ENCODE measurements at places on chromosomes 2 and 18.

GRCh38 chr2:237702441-237703391, 75.3 kb downstream of the LRRFIP1 start:
- DNase-seq = no peak

- DNase-seq = no peak
Observed at GRCh38 chr18:28091197-28091596, 85.7 kb downstream of the CDH2 start.

DNA sequence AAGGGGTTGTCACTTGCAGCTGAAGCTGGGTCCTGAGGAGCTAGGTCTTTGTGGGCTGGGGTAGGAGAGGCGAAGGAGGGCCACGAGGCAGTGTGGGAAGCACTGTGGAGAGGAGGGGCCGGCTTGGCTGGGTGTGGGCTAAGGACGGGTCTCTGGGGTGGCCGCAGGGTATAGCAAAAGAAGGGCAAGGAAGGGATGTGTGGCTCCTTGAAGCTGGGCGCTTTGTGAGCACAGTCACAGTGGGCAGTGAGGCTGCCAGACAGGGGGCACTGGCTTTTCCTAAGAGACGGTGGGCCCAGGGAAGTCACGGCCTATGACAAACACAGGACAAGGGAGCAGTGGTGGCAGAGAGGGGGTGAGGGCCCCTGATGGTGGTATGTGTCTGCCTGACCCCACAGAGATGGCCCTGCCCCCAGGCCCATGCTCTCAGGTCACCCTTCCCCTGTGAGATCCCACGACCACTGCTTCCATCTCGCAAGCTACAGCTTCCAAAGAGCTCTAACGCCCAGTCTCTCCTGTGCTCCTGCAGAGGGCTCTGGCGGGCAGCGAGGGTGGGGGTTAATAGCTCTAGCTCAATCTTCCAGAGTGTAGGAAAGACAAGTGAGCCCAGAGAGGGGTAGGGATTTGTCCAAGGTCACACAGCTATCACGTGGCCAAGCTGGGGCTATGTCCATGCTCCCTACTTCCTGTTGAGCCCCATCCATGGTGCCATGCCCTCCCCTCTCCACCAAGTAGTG, 32.4 kb downstream of the KCNK3 start:
- no peak for DNase-seq

DNA sequence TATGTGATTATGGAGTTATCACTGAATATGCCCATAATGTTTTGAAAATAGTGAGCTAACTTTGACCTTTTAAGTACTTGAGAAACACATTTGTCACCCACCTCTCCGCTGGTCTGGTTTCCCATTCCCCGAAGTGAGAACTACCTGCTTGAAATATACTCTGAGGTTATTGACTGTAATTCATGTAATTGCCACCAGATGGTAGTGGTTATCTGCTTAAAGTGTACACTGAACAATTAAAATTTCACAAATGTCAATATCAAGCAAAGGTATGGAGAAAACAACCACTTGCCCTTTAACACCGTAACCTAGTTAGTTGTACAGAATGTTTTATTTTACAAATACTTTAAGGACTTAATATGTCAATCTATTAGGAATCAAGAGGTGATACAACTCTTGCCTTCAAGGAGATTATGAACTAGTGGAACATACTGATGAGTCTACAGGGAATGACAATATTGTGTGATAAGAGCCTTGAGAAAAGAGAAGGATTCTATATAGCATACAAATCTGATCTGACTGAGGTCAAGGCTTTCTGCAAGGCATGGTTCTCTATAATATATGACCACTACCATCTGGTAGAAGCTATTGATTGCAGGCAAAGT, 316.8 kb upstream of the KCNH7 start:
- no peak for DNase-seq

DNA sequence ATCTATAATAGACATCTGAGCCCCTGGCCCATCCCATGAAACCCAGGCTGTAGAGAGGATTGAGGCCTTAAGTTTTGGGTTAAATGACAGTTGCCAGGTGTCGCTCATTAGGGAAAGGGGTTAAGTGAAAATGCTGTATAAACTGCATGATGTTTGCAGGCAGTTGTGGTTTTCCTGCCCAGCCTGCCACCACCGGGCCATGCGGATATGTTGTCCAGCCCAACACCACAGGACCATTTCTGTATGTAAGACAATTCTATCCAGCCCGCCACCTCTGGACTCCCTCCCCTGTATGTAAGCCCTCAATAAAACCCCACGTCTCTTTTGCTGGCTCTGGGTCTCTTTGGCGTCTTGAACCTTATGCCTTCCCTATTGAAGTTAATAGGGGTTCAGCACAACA, 110.7 kb downstream of the XRCC5 start:
- no peak for DNase-seq

DNA sequence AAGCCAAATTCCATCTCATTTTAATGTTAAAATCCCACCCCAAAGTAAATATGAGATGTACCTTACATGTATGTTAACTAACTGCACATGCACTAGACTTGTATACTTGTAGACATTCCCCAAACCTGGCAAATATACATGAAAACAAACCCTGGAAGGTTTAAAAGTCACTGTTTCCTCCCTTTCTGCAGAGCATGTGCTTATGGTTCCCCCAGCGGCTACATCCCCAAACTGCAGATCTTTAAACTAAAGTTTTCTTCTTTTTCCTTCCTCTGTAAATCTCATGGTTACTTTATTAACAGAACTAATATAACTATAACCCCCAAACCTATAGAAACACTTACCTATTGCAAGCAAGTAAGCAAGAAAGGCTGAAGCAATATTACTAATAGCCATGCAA, 731.5 kb downstream of the LRP1B start:
- DNase-seq = no peak

DNA sequence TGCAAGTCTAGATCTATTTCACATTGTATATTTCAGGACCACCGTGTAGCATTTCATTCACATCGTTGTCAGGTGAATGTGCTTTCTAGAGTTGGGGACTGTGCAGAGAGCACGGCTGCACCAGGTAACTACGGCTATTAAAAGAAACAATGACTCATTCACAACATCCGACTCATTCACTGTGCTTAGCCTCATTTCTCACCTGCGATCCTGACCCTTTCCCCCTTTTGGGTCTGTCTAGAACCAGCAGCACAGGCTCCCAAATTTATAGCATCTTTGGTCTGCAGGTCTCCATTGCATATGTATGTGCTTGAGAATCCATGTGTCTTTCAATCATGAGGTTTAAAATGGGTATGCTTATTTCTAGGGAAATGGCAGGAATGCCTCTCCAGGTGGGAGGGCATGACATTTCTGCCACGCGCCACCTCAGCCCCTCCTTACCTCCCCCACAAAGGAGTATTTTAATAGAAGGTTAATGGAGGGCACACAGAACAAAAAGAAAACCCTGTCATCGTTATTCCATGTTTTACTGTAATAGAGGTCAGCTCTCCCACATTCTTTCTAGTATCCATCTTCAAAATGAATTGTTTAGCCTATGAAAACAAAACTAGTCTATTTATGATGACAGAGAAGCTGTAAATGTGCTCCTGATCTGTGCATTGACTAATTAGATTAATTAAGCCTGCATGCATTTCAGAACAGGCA, 246.7 kb upstream of the EPHA4 start:
- DNase-seq = no peak

GRCh38 chr2:237797253-237797652, 1.3 kb upstream of the RBM44 start:
- DNase-seq = no peak

DNA sequence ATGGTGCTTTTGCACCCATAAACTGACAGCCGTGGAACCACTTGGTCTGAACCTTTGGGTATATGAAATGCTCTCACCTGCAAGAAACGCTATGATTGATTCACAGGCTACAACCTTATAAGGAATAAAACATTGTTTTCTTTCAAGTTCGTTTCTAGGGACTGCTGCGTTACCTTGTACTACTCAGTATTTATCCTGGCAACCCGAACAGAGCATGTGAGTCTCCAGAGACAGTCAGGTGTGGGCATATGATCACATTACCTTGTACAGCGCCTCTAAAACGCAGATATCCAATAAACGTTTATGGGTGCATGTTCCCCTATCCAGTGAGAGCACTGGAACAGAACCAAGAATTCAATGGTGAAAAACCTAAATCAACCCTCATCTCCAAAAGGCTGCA, 1.7 kb downstream of the CCBE1 start:
- no peak for DNase-seq

DNA sequence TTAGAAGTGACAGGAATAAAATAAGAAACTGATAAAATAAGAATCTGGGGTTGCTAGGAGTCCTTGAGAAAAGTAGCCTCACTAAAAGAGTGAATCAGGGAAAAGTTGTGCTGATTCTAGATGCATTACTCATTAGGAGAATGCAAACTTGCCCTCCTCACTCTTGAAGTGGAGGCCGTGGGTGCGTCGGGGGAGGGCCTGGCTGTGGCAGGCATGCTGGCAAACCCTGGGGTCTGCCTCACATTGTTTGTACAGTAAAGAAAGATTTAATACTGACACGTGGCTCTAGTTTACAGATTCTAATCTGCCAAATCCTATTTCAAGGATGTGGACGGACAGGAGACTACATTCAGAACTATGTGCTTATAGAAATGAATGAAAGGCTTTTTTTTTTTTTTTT, 41.9 kb downstream of the TANC1 start:
- no peak for DNase-seq

DNA sequence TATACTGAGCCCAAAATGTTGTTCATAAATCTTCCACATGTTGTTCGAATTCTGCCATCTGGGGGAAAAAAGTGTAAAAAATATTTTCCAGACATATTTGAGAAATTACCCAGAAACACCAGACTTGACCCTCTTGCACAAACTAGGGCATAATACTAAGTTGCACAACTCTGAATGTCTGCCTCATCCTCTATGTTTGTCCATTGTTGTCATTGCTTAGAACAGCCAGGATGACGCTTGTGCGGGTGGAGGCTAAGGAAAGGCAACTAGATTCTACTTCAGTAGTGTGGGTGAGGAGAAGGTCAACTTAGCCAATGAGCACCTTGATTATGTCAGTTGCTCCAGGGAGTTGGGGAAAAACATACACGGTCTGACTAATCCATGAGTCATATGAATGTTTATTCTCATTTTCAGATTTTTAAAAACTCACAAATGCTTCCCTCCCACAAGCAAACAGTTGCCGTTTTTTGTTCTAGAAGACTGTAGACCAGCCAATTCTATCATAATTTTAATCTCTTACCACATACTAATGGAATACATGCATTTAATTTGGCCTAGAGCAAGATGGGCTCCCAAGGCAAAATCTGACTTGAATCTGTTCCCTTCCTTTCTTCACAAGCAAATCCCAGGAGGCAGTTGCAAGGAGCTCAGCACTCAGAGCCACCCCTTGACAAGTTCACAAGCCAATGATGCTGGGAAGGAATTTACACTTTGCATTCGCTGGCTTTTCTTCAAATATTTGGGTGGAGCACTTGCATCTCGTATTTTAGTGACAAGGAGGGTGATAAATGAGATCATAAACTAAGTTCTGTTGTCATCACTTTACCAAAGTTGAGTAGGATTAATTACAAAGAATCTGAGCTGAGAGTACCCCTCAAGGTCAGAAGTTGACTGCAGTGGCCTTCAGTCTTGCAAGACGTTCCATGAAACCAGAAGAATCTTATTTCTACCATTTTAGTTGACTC, 163.2 kb upstream of the TWIST2 start:
- DNase-seq = peak; percentile 83

GRCh38 chr18:58534535-58535301, 94.2 kb downstream of the ALPK2 start:
- no peak for DNase-seq

GRCh38 chr18:26293982-26294381, 67.7 kb downstream of the TAF4B start:
- no peak for DNase-seq

- no peak for DNase-seq
Observed at GRCh38 chr18:77132369-77133050, at the start of gene MBP. TSS of gene MBP (minus strand) at chr18:77132783. CDS start at chr18:77105261, 27,522 bp downstream.

GRCh38 chr2:200051611-200051945, 96.2 kb downstream of the MAIP1 start:
- DNase-seq = no peak

GRCh38 chr2:85986121-85986520, 97.3 kb upstream of the ST3GAL5 start:
- DNase-seq = no peak

GRCh38 chr18:76626991-76627390, 131.9 kb upstream of the ZNF516 start:
- DNase-seq = no peak

DNA sequence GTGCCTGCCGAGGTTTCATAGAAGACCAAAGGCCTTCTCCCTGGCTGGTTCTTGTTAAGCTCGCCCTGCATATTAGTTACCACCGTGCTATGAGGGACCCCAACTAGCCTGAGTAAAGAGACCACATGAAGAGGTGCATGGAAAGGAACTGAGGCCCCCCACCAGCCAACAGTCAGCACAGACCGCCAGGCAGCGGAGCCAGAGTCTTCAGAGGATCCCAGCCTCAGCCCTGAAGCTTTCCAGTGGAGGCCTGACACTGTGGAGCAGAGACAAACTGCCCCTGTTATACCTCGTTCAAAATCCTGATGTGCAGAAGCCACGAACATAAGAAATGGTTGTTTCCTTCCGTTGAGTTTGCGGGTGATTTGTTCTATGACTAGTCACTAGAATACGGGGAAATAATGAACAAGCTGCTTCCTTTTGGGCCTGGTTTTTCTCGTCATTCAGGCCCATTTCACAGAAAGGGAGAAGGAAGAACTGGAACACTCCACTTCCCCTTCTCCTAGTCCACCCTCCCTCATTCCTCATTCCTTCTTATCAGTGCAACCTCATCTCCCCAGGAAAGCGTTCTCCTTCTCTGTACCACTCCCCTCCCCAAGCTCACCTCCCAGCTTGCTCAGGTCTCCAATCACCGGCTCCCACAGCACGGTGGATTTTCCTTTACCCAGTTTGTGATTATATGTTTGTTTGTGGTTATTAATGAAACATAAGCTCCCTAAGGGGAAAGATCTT, 3.0 kb upstream of the GLI2 start:
- DNase-seq = no peak

DNA sequence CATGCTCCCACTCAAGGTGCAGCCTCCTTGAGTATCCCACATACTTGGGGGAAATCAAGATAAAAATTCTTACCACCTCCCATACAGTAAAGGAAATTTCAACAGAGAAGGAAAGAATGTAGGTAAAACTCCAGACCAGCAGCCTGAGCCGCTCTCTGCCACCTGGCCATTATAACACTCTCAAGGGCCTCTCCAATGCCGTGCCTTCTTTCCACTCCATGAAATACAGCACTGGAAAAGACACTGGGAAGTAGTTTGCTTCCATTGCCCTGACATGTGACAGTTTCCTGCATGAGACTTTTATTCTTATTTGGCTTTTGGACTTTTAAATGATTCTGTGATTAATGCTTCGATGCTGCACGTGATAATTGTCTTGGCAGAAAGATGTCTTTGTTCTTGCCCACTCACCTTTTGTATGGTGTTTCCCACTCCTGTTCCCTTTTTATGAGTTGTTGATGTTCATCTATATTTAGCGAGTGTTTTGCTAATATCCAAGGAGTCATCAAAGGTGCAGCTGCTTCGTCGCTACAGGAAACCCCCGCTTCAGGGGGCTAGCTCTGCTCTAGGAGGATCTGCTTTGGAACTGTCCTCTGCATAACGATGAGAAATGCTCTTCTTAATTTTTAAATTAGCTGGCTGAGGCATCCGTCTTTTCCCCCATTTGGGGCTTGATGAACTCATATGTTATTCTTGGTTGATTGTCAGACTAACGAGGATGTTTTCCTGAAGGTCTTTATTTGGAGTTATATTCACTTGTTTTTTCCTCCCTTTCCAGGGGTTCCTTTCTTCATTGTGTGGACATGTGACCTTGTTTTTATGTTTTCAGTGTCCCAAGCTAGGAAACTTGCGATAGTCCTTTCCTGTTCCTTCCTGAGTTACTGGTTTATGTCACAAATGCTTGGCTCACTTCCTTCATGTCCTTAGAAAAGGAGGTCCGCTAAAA, 179.4 kb downstream of the TXNL1 start:
- DNase-seq = no peak

GRCh38 chr2:130806370-130806769, 30.3 kb upstream of the ARHGEF4 start:
- no peak for DNase-seq
